ENCODE measurements at places on chromosomes 6 and 20. TPM values are rescaled to one million over a fixed set of nuclear protein-coding genes. Genes with fewer than 3 reads are reported as not detected.

The PACSIN1 gene
- total RNA-seq = 0.40 TPM

The HLA-DRB1 gene
- 7.3 TPM for total RNA-seq

The DEFB118 gene
- not detected for total RNA-seq

The AURKA gene
- total RNA-seq = 101 TPM

DNA sequence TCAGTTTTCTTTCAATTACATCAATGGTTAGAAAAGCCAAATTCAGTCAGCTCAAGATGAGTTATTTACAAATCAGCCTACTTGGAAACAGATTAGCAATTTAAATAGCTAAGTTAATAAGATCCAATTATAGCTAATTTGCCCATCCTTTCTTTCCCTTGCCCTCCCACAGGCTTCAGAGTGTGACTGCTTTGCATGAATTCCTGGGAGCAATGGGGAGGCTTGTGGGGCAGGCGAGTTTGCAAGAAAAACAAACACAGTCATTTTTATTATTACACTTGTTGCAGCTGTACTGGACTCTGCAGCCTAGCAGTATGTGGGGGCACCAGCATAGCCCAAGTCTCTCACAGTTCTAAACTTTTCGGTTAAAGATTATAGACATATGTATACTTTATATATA is 219.0 kb downstream of the NKAIN2 start:
- DNase-seq = no peak

DNA sequence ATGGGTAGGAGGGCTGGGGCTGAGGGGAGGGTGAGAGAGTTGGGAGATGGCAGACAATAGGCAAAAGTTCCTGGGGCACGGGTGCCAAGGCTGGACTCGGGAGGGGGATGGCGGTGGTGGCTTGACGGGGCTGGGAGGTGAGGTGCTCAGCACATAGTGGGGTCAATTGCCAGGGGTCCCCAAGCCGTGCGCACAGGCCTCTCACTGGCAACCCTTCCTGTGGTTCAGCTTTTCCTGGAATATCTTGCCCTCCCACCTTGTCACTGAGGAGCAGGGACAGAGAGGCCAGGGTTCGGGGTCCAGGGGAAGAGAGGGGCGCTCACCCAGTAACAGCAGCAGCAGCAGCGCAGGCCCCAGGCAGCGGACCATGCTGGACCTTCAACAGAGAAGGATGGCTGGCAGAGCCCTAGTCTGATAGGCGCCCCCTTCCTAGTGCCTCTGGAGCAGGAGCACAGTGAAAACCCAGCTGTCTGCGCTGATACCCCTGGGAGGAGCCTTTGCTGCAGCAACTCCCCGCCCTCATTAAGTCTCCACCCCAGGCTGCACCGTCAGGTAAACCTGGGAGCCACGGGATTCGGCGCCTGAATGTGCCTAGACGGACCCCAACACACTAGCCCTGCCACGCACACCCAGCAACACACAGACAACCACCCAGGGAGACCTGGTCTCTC is at the start of gene GFRA4:
Gene GFRA4, minus strand, starts transcription at position 369 of the 671 bp plus-strand sequence. Its CDS starts 0 bp downstream, at position 369.
- no peak for DNase-seq

GRCh38 chr20:38460040-38460623 is 12.5 kb upstream of the RALGAPB start:
- no peak for DNase-seq

GRCh38 chr6:113171882-113172281 is 685.3 kb upstream of the MARCKS start:
- no peak for DNase-seq

DNA sequence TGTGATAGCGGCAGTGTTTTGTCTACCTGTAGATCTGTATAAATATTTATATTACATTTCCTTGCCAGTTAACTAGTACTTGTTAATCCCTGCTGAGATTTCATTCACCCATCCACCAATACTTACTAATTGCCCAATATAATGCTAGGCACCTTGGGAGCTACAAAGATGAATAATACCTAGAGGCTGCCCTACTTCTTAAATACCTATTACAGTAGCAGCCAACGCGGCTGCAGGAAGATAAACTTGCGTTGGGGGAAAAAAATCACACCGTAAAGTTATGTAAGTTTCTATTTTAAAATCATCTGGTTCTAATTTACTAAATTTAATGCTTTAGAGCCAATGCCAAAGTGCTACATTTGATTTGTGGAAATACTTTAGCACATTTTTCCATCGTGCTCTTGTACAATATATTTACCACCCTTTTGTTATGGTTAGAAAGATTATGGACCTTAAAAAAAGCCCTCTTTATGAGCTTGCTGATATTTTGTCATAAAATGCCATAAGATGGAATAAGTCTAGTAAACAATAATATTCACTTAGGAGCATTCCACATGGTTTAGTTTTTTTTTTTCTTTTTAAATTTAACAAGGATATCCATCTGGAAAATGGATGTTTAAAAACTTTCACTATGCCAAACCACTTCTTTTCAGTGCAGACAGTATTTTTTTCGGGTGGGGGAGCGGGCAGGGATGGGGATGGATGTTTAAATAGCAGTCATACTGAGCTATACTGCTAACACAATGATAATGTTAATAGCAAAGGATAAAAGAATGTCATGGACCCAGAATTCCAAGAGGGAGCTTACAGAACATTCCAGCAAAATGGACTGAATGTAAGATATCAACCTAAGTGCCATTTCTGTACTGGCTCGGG is 13.2 kb upstream of the NEDD9 start:
- DNase-seq = no peak

Measured in activated CD4-positive, alpha-beta memory T cell treated with anti-CD3 and anti-CD28 coated beads for 36 hours (primary cell).